ENCODE measurements at places on chromosomes 1 and 21.

DNA sequence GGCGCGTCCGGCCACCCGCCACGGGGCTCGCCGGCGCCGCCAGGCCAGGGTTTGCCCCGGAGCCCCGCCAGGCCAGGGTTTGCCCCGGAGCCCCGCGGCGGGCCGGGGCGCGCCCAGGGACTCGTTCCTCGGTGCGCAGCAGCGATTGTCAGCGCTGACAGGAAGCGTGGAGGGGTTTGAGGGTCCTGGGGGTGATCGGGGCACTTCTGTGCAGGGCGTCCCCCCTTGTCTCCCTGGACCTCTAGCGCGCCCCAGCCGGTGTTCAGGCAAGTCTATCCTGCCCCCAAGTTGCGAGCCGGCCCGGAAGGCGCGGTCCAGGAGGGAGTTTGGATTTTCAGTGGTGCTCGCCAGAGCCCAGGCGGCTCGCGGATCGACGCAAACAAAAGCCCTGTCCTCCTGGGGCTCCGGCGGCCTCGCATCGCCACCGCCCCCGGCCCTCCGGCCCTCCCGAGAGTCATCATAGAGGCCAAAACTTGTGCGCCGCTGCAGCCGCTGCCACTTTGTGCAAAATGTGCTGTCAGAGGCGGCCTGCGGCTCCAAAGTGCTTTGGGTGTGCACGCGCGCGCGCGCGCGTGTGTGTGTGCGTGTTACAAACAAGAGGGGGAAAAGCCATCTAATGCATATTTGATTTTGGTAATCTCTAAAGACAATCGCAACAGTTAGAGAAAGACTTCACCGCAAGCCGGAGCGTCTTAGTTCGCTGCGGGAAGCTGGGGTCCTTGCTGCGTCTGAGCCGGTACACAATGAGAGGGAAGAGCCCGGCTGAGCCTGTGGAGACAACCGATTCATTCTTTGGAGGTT, 1.0 kb downstream of the ROR1 start:
- no peak for DNase-seq

GRCh38 chr1:39789571-39790110, 976 bp upstream of the BMP8B start:
- no peak for DNase-seq

DNA sequence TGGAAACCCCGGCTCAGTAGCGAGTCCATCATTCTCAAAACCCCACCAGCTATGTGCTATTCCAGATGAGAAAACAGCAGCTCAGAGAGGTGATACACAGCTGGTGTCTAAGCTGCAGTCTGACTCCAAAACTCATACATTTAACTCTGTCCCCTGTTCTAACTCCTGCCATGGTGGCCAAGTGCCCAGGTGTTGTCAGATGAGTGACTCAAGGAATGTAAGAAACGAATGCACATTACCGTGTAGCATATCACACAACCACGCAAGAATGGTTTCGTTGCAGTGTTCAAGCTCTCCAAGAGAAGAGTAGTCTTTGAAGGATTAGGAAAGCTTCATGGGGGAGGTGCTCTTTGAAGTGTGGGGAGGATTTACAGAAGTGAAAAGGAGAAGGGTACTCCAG, 4.7 kb upstream of the XKR8 start:
- no peak for DNase-seq

DNA sequence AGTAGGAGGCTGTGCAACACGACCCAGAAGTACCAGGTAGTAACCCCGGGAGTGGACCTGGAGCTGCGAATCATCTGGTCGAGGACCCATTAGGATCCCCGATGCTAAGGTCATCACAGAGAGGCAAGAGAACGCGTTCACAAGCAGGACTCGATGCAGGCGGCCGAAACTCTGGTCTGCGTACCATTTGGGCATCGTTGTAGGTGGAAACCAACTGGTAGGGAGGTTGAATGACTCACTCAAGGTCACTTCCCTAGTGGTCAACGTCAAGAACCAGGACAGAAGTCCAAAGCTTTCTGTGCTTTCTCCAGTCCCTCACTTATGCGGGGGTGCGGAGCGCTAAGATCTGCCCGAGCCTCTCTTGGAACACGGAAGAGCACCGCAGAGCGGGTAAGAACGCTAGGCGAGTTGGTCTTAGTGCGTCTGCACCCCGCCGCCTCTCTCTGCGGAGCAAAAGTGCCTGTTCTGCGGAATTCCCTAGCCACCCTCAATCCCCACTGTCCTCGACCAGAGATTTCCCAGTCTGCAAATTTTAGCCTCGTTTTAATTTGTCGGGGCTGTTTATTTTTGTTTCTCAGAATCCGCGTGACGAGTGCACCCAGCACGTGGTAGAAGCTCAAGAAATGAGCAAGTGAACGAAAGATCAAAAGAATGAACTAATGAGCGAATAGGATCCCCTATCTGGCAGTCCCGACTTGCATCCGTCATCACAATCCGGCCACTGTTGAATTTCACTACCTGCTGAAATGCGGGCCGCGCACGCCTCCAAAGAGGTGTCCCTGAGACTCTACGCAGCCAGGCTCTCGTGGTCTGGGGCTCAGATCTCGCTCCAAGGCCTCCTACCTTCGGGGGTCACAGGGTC, 12.2 kb downstream of the HLX start:
- no peak for DNase-seq

DNA sequence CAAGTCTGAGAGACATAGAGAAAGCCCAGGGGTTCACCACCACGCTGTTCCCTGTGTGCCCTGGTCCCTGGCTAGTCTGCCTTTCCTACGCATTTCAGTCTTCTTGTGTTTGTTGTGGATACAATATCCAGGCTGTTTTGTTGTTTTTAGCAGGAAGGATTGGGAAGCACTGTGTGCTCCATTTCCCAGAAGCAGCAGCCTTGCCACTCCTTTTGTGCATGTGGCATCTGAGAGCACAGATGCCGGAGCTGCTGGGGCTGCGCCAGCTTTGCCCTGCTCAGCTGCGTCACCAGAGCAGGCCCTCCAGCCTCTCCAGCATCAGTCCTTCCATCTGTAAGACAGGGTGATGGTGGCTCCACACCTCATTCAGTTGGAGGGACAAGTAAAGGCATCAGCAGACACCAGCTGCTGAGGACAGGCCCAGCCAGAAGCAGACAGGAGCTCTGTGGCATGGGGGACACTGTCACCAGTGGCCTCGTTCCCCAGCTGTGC, 94.4 kb upstream of the COL6A1 start:
- no peak for DNase-seq

GRCh38 chr1:159958719-159959380, 4.8 kb upstream of the SLAMF9 start:
- no peak for DNase-seq

- DNase-seq, result no peak
Measured at GRCh38 chr1:74375376-74375775, 137.0 kb downstream of the LRRC53 start.

GRCh38 chr1:169142129-169142528, 35.6 kb downstream of the ATP1B1 start:
- no peak for DNase-seq

- no peak for DNase-seq
Measured at GRCh38 chr1:98057236-98057910, 136.5 kb upstream of the DPYD start.

DNA sequence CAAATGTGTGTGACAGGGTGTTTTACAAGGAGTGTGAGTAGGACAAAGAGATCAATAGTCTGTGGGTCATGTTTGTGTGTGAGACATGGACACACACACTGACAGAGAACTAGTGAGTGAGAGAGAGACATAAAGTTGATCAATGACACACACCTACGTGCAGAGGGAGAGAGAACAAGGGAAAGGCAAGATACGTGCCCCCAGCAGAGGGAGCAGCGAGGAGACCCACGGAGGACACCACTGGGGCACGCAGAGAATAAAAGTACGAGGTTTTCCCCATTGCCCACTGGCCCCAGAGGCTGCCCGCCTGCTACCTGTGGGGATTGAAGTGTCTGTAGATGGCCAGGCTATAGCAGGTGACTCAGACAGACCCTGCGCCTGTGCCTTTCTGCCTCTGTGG, 130.2 kb upstream of the CSF3R start:
- DNase-seq, result no peak

DNA sequence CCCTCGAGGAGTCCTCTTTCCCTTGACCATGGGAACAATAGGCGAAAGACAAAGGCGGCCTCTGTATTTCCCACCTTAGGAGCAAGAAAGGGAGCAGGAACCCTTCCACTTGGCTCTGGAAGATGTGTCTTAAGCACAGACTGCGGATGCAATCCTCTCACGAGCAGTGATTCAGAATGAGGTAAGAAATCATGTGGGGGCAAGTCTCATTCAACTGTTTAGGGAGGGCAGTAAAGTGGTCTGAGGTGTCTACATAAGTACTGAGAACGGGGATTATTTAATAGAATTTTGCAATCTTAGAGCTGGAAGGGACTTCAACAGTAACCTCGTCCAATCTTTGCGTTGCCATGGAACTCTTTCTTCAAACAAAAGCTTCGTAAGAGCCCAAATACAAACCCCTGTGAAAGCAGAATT, 1.6 kb upstream of the DYRK3 start:
- peak; percentile 37 for DNase-seq

- no peak for DNase-seq
Measured at GRCh38 chr1:98021126-98021525, 100.3 kb upstream of the DPYD start.

DNA sequence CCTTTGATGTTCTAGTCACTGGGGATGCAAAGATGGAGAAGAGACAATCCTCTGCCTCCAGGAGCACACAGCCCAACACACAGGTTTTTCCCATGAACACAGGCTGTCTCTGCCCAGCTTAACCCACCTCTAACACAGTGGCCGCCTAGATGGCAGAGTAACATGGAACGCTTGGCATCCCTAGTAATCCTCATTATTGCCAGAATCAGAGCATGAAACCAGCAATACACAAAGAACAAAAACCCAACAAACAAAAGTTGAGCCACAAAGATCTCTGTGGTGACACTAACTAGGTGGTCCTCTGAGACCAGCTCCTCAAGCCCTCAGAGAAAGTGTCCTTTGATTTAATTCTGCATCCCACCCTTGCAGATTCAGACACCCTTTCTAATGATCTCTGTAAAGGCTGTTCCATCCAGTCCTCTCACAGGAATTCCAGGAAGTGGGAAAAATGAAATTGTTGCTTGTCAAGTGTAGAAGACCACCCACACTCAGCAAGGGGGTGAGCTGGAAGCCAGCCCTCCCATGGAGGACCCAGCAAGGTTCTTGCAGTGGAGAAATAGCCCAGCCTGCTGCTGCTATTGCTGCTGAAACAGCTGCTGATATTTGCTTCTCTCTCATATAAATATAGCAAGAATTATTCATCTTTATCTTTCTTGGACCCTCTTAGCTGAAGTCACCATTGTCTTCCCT, 7.4 kb upstream of the ATP2B4 start:
- DNase-seq, result no peak

DNA sequence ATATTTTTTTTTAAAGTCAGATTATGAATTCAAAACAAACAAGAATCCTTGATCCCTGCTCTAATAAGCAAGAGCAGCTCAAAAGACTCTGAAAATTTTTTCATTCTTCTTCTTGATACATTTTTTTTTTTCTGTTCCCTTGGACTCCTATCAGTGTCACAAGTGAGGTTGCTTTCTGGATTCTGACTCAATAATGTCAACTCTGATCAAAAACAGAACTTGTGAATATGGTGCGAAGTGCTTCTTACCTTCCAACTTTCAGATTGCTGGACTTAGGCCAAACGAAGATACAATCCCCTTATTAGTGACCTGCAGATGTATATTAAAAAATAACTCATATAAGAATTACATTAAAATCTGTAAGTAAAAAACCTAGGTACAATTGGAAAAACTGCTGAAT, 136.1 kb downstream of the GPATCH2 start:
- DNase-seq, result no peak

DNA sequence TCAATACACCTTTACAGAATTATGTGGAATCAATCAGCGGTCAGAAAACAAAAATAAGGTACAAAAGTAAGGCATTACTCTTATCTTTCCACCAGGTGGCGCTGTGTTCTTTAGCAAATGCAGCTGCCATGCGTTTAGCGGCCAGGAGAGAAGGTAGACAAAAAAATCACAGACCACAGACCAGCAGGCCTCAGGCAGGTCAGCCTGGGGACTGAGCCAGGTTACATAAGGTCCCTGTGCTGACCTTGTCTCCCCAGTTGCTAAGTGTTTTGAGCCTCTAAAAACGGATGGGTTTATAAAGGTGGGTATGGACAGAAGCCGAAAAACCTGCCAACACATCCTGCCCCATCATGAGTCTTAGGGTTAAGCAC, 2.8 kb downstream of the RGS16 start:
- DNase-seq, result no peak

DNA sequence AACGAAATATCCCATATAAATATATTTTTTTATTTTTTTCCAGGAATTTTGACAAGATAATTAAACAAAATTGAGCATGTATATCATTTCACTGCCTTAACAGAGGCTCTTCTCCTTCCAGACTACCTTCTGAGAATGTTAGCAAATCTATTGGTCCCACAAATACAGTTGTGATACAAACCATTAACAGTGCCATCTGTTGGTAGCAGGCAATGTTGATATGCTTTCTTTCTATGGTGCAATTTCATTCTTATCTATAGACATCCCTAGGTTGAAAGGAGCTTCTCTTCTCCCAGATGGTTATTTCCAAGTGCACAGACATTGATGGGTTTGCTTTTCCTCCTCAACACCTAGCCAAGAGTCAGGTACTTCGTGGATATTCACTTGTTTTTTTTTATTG, 303.6 kb downstream of the USH2A start:
- no peak for DNase-seq

- no peak for DNase-seq
Measured at GRCh38 chr1:22329148-22329515, 122.5 kb upstream of the ZBTB40 start.

GRCh38 chr1:219731771-219732170, 118.9 kb upstream of the ZC3H11B start:
- DNase-seq, result no peak

GRCh38 chr21:41234569-41234968, 66.6 kb downstream of the BACE2 start:
- DNase-seq, result no peak

All from fibroblast of skin of left biceps (primary cell).